ENCODE measurements at places on chromosomes 4 and X.

DNA sequence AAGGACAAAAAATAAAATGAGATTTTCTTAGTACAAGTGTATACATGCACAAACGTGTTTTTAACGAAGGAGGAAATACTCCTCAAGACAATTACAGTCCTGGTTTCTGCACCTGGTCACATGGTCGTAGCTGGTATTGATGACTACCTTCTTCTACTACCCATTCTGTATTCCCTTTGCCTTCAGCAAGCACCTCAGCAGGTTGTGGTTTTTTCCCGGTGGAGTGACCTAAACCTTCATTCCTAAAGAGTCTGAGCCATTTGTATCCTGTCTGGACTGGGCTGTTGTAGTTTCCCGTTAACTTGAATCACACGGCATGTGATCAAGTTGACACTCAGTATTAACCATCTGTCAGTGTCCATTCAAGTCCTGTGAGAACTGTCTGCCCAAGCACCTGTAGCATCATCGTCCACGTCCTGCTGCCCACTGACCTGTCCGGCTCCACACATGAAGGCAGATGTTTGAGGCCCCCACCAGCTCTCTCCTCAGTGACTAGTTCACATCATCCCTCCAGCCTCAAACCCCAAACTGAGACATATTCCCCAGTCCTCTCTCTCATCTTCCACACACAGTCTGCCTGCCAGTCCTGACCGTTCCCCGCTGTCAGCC, 31.1 kb upstream of the TBC1D14 start:
- no peak for DNase-seq

DNA sequence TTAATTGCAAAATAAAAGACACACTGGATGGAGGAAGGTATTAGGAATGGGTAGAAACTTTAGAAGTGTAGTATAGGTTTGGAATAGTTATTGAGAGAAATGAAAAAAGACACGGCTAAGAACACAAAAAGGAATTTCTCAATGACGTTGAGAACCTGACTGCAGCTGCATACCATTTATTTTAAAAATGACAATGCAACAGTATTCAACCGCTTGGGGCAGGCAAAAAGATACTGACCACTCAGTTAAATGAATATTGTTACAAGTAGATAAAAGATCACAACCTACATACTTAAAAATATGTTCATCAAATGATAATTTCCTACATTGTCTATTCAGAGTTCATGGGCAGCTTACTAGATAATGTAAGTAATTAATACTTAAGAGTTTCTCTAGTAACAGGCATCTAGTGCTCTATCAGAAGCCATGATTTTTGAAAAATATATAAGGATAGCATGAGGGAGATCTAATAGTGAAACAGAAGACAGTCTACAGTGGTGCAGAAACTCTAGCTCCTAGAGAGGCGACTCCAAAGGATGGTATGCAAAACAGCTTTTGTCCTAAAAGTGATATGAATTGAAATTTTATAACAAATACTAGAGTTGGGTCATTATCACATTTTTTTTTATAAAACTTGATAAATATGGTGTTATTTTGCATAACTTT, 216.2 kb upstream of the VEGFC start:
- no peak for DNase-seq

GRCh38 chr4:15420642-15421041, 7.2 kb upstream of the C1QTNF7 start:
- no peak for DNase-seq

GRCh38 chrX:154471839-154472684, 7.0 kb downstream of the LAGE3 start:
- DNase-seq, result no peak

DNA sequence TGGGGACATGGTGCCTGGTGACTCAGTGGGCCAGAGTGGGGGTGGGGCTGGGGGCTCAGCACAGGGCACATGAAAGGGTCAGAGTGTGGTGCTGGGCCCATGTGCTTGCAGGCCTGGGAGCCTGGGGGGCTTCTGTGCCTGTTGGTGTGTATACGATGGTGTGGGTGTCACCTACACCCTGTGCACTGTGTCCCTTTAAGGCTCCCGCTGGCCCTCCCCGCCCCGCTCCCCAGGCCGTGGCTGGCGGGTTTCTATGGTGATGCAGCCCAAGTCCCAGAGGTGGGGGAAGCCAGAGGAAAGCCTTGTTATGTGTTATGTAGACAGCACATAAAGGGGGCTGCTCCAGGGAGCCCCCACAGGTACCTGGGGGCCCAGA, 5.5 kb downstream of the L1CAM start:
- no peak for DNase-seq

DNA sequence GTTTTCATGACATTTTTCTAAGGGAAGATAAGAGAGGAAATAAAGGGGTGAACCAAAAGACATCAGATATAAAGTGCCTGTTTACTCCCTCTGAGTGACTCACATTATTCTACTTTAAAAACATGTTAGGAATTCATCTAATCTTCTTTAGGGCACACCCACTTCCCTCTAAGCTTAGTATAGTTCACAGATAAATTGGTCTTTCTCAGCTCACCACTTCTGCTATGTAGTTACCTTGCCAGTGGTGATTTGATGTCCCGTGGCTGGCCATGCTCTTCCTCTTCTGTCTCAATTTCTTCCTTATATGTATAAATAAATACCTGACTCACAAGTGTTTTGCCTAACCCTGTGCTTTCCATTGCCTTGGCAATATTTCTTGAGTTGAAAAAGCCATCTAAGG, 96.8 kb downstream of the PDLIM5 start:
- DNase-seq, result no peak

- no peak for DNase-seq
These were observed 42.2 kb upstream of the HMGB3 start for GRCh38 chrX:150940844-150941495.

- no peak for DNase-seq
These were observed 56.2 kb upstream of the TMEM33 start for GRCh38 chr4:41878991-41879491.

DNA sequence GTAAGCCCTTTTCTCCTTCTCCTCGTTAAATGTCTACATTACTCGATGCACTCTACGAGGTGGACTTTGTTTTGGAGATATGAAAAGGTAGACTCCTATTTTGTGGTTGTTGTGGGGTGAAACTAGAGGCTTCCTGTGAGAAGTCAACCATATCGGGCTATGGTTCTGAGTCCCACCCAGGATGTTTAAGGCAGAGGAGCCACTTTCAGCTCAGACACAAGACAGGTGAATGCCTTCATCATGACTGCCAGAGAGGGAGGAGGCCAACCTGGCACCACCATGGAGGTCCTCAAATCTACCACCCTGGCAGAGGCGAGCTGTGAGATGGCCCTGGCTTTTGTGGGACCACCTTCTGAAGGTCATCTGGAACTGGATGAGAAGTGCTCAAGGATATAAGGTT, 154.4 kb upstream of the KLF3 start:
- no peak for DNase-seq

GRCh38 chr4:40276546-40276945, 58.6 kb upstream of the CHRNA9 start:
- DNase-seq, result no peak

DNA sequence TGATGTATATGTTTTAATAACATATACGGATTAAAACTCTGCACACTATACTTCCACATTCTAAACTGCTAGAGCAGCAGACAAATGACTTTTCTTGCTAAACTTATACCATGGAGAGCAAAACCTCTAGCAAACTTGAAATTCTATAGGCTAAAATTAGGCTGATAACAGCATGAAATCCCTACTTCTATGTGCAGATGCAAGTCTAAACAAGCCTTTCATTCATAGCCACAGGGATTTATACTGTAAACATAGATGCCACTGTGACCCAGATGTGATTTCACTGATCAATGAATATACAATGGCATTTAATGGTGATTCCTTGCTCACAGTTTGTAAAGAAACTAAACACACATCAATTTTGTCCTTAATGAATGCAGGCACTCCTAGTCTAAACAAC, 151.0 kb downstream of the ANTXR2 start:
- no peak for DNase-seq

GRCh38 chr4:113141901-113142346, 92.5 kb downstream of the ANK2 start:
- DNase-seq, result no peak

- DNase-seq, result no peak
These were observed 62.2 kb downstream of the RTL5 start for GRCh38 chrX:72069350-72070160.

DNA sequence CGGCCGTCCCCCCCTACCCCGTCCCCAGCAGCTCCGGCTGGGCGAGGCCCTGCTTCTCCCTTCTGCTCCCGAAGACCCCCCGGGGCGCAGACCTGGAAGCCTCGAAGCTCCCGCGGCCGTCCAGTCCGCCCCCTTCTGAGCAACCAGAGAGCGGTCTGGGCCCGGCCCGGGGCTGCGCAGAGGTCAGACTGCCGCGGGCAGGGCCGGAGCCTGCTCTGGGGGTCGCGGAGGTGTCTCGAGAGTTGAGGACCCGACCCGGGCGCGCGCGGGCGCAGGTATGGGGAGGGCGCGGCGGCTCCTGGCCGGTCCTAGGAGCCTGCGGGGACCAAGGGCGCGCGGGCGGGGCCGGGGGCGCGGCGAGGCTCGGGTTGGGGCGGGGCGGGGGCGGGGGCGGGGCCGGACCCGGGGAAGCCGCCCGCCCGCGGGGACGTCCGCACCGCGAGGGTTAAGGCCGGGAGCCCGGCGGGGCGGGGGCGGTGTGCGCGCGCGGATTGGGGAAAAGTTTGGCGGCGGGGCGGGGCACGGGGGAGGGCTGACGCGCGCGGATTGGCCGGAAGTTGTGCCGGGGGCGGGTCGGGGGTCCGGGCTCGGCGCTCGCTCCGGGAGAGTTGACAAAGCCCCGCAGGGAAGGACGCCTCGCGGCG, at the start of gene FGFRL1:
TSS of gene FGFRL1 (plus strand) at position 605 of the 644 bp plus-strand sequence. CDS start 860 bp downstream, outside the sequence.
- no peak for DNase-seq

- DNase-seq, result no peak
These were observed 377.1 kb upstream of the HS3ST1 start for GRCh38 chr4:11805842-11806241.

Measured in cortex of kidney (tissue), 1 donor.